ENCODE measurements at places on chromosomes 4 and X.

GRCh38 chrX:80388206-80388605 is 32.0 kb upstream of the TENT5D start:
- H3K36me3 ChIP-seq = no peaks in the 10 kb centered on the region
- H3K27me3 ChIP-seq = no peaks in the 10 kb centered on the region
- no peak overlapping the region for H3K27ac ChIP-seq
- H3K4me3 ChIP-seq = no peak overlapping the region
- no peaks in the 10 kb centered on the region for H3K4me1 ChIP-seq

DNA sequence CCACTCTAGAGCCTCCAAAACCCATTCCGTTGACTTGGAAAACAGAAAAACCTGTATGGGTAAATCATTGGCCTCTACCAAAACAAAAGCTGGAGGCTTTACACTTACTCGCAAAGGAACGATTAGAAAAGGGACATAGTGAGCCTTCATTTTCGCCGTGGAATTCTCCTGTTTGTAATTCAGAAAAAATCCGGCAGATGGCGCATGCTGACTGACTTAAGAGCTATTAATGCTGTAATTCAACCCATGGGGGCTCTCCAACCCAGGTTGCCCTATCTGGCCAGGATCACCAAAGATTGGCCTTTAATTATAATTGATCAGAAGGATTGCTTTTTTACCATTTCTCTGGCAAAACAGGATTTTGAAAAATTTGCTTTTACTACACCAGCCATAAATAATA is 60.8 kb downstream of the ZNF732 start:
- H3K4me3 ChIP-seq = no peak overlapping the region
- H3K27ac ChIP-seq = no peak overlapping the region
- DNase-seq = peak; percentile 50
- no peaks in the 10 kb centered on the region for H3K36me3 ChIP-seq
- H3K4me1 ChIP-seq = peaks cover 9% of the 10 kb centered on the region

- no peak overlapping the region for H3K4me3 ChIP-seq
- H3K27me3 ChIP-seq = no peaks in the 10 kb centered on the region
- H3K4me1 ChIP-seq = no peaks in the 10 kb centered on the region
- DNase-seq = no peak
- no peaks in the 10 kb centered on the region for H3K36me3 ChIP-seq
- H3K27ac ChIP-seq = no peak overlapping the region
Observed at GRCh38 chr4:26782168-26782829, 78.3 kb upstream of the STIM2 start.

DNA sequence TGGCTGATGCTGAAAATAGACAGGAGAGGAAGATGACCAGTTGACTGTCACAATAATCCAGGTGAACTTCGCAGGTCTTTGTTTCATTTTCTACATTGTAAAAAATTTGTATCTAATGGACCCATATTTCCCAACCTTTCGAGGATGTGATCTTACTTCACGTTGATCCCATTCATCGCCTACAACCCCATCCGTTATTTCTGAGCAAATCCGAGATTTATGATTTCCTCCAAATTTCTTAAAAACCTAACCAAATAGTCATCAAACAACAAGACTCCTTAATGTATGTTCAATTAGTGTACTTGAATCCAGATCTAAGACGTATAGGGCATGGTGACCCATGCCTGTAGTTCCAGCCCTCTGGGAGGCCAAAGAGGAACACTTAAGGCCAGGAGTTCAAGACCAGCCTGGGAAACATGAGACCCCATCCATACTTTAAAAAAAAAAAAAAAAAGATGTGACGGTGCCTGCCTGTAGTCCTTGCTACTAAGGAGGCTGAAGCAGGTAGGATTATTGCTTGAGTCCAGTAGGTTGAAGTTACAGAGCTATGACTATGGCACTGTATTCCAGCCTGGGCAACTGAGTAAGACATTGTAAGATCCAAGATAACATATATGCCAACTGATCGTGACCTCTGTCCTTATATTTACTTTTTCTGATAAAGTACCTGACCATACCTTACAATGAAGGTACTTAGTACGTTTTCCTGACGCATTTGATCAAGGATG is 5.7 kb downstream of the RPL9 start:
- DNase-seq = no peak
- peaks cover 33% of the 10 kb centered on the region for H3K4me1 ChIP-seq
- H3K4me3 ChIP-seq = no peak overlapping the region
- peaks cover 81% of the 10 kb centered on the region for H3K36me3 ChIP-seq

DNA sequence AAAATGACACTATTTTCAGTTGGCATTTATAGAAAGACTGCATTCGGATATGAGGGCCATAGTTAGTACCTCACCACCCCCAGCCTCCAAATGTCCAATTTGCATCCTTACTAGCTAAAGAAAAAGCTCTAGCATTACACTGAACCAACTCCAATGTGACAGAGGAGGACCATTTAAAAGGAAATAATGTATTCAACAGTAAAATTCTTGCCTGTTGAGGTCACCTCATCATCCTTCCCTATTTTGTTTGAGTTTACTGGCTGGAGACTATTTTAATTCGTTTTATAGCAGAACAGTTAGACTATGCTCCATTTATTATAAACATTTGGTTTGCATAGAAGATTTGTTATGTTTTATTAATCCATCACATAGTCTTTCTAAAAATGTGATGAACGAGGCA is 88.2 kb upstream of the PPARGC1A start:
- no peak for DNase-seq
- no peaks in the 10 kb centered on the region for H3K36me3 ChIP-seq
- no peak overlapping the region for H3K27ac ChIP-seq
- H3K4me3 ChIP-seq = no peak overlapping the region
- H3K4me1 ChIP-seq = no peaks in the 10 kb centered on the region

- peaks cover 63% of the 10 kb centered on the region for H3K36me3 ChIP-seq
- H3K4me3 ChIP-seq = no peak overlapping the region
- no peaks in the 10 kb centered on the region for H3K27me3 ChIP-seq
- H3K4me1 ChIP-seq = peaks cover 10% of the 10 kb centered on the region
- H3K27ac ChIP-seq = no peak overlapping the region
Observed at GRCh38 chrX:13764765-13765164, 30.2 kb downstream of the OFD1 start.

GRCh38 chr4:80306260-80306659 is 29.3 kb upstream of the CFAP299 start:
- H3K4me1 ChIP-seq = no peaks in the 10 kb centered on the region
- DNase-seq = no peak
- no peak overlapping the region for H3K27ac ChIP-seq
- no peak overlapping the region for H3K4me3 ChIP-seq
- peaks cover 15% of the 10 kb centered on the region for H3K27me3 ChIP-seq
- H3K36me3 ChIP-seq = no peaks in the 10 kb centered on the region

GRCh38 chr4:93810340-93810992 is 18.1 kb upstream of the ATOH1 start:
- H3K27ac ChIP-seq = no peak overlapping the region
- no peaks in the 10 kb centered on the region for H3K36me3 ChIP-seq
- no peak for DNase-seq

DNA sequence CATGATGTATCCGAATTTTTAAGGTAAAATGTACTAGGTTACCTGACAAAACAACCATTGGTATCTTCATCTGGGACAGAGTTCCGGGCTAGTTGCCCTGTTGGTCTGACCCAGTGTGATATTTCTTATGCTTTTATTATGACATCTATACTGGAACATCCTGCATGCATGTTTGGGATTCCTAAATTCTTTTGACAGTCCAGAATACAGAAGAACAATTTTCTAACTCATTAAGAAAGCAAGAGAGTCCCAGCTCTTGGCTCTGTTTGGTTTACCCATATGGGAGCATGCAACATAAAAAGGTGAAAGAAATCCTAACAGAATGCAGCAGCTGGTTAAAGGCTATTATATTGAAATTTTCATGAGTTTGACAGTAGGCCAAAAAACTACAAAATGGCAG is 247.7 kb upstream of the FTHL17 start:
- no peaks in the 10 kb centered on the region for H3K27me3 ChIP-seq
- no peaks in the 10 kb centered on the region for H3K36me3 ChIP-seq
- H3K4me1 ChIP-seq = no peaks in the 10 kb centered on the region
- DNase-seq = no peak
- H3K27ac ChIP-seq = no peak overlapping the region

DNA sequence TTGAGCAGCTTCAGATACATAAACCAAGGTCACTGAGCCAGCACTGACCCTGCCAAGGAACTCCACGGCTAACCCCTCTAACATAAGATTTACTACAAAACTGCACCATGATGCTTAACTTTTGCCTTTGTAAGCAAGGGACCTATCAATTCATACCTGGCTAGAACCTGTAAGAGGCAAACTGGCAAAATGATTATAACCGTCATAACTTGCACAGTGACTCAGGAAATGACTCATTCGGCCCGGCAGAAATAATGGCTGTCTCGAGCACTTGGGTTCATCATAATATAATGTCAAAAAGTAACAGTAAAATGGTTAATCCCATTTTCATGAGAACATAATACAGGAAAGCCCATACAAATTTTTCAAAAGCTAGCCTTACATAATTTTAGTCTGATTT is 17.2 kb downstream of the RASGEF1B start:
- no peak overlapping the region for H3K27ac ChIP-seq
- H3K4me3 ChIP-seq = no peak overlapping the region
- H3K36me3 ChIP-seq = no peaks in the 10 kb centered on the region
- DNase-seq = peak; percentile 37
- H3K27me3 ChIP-seq = no peaks in the 10 kb centered on the region

DNA sequence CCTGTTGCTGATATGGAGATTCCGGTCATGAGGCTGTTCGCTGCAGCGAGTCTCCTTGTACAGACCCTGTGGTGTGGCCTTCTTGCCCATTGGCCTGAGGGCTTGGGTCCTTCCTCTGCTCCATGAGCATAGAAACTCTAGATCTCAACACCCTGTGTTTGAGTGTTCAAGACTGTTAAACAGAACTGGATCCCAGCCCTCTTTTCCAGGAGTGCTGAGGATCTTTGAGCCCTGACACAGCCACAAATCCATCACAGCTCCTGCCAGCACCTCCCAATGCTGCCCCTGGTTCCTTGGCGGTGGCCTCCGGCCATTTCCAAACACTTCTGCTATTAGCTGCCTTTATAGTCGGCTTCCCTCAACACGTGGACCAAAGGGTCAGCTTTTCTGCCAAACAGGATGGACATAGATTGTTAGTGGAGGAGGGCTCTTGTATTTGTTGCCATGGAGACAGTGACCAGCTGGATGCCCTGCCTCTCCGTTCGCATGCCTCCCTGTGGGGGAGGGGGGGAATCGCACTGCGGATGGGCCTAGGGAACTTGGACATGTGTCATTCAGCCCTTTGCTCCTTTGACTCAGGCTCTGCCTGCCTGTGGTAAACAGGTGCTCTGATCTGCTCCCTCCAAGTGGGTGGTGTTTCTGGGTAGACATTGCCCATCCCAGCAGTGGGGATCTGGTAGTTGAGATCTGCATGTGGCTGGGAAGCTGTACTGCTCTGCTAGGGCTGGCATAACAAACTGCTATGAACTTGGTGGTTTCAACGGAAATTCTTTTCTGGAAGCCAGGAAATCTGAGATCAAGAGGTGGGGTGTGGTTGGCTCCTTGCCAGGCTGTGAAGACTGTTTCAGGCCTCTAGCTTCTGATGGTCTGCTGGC is 6.9 kb upstream of the WDR1 start:
- H3K36me3 ChIP-seq = no peaks in the 10 kb centered on the region
- peak overlapping the region; percentile 18 for H3K27ac ChIP-seq
- no peaks in the 10 kb centered on the region for H3K27me3 ChIP-seq
- peaks cover 17% of the 10 kb centered on the region for H3K4me1 ChIP-seq
- H3K4me3 ChIP-seq = no peak overlapping the region
- no peak for DNase-seq

- peaks cover 59% of the 10 kb centered on the region for H3K36me3 ChIP-seq
- no peaks in the 10 kb centered on the region for H3K27me3 ChIP-seq
- peaks cover 52% of the 10 kb centered on the region for H3K4me1 ChIP-seq
- no peak for DNase-seq
Observed at GRCh38 chrX:48523682-48524081, 2.1 kb downstream of the EBP start.

DNA sequence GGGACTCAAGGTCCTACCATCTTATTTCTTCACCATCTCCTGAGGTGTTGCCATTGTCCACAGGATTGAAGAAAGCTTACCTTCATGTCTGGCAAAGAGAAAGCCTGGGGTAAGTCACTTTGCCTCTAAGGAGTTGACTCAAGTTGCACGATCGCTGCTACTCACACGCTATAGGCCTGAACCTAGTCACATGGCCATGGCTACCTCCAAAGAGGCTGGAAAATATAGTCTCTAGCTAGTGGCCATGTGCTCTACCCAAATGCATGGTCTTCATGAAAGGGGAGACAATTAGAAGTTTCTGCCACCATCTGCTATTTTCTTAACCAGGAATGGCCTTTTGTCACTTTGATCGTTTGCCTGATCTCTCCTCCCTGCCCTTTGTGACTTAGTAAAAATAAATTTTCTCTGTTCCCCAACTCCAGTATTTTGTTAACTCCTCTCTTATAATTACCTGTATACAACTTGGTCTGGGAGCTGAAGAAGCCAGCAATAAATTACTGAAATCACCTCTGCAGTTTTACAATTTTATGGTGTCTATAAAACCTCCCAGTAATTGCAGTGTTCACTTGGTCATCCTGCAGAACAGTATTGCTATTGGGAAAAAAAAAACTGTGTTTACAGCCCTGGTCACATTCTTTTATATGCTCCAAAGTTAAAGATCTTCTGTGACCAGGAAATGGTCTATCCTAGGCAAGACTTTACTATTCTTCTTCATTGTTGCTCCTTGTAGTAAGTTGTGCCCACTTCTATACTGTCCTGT is 126.7 kb upstream of the TSPAN5 start:
- no peak for DNase-seq
- no peaks in the 10 kb centered on the region for H3K36me3 ChIP-seq
- no peak overlapping the region for H3K27ac ChIP-seq
- H3K27me3 ChIP-seq = peaks cover 2% of the 10 kb centered on the region
- no peaks in the 10 kb centered on the region for H3K4me1 ChIP-seq

GRCh38 chrX:38216642-38217041 is 4.0 kb downstream of the SRPX start:
- no peak for DNase-seq
- no peak overlapping the region for H3K27ac ChIP-seq
- H3K4me3 ChIP-seq = no peak overlapping the region
- H3K36me3 ChIP-seq = no peaks in the 10 kb centered on the region
- H3K27me3 ChIP-seq = peaks cover 29% of the 10 kb centered on the region

GRCh38 chrX:11053351-11053750 is 57.8 kb upstream of the HCCS start:
- no peak for DNase-seq
- no peaks in the 10 kb centered on the region for H3K4me1 ChIP-seq
- H3K27me3 ChIP-seq = no peaks in the 10 kb centered on the region
- no peak overlapping the region for H3K27ac ChIP-seq

DNA sequence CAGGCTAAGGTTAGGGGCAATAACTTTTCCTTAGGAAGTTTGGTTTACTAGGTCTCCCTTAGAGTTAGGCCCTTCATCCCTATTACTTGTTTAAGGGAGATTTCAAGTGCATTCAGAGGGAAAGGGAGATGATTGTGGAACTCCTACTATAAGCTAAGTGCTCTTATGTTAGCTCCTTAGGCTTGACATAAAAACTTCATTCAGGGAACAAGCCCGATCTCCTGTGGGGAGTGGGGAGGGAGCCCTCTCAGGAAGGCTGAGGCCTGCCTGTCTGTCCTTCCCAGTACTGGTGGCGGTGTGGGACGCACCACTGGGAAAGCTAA is 8.0 kb downstream of the KLF3 start:
- peaks cover 78% of the 10 kb centered on the region for H3K4me1 ChIP-seq
- H3K36me3 ChIP-seq = peaks cover 3% of the 10 kb centered on the region
- H3K4me3 ChIP-seq = no peak overlapping the region
- no peak for DNase-seq
